ENCODE measurements at places on chromosomes 13 and 19.
A peak's percentile ranks its signal among the peaks of the same experiment; 100 is the strongest.

- no peak for DNase-seq
Observed at GRCh38 chr19:49560358-49560900, 19.9 kb downstream of the NOSIP start.

DNA sequence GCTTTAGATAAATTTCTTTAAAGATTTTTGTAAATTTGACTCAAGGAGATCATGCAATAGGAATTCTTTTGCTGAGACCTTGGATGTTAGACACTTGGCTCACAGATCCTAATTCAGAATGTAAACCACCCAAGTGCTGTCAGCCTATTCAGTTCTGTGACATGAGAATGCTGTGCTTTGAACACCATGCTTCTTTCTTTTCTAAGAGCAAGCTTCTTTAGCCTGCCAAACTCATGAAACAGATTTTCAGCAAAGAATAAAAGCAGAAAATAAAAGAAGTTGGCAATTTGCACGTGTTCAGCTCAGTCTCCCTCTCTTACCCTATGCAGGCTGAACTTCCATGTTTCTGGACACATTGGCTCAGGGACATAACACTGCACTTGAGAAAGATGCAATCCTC is 845.8 kb downstream of the UQCRFS1 start:
- DNase-seq = no peak

GRCh38 chr13:97423300-97424045 is 10.5 kb upstream of the RAP2A start:
- no peak for DNase-seq

GRCh38 chr19:2645826-2646225 is 56.7 kb downstream of the GNG7 start:
- no peak for DNase-seq

- DNase-seq = no peak
Observed at GRCh38 chr19:3336680-3337523, 29.5 kb upstream of the NFIC start.

- DNase-seq = no peak
Observed at GRCh38 chr19:34475026-34475974, 6.3 kb upstream of the WTIP start.

- no peak for DNase-seq
Observed at GRCh38 chr19:14346279-14346678, 35.0 kb upstream of the ADGRE5 start.

GRCh38 chr13:20685092-20685491 is 18.4 kb upstream of the IL17D start:
- no peak for DNase-seq

DNA sequence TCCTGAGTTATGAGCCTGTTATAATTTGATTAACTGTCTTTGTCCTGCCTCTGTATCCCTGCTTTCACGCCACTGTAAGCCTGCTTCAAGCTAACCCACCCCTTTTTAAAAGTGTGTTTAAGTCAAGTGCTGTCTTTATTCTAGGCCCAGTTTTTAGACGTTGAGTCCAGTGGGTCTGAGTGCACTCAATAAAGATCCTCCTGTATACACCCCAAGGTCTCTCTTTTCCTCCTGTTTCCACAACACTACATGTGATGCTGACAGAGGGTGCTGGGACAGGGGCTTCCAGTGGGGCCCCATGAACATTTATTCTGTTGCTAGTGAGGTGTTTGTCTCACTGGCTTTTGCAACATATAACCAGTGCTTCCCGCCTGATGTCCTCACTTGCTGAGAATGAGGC is 6.7 kb upstream of the F2RL3 start:
- no peak for DNase-seq

DNA sequence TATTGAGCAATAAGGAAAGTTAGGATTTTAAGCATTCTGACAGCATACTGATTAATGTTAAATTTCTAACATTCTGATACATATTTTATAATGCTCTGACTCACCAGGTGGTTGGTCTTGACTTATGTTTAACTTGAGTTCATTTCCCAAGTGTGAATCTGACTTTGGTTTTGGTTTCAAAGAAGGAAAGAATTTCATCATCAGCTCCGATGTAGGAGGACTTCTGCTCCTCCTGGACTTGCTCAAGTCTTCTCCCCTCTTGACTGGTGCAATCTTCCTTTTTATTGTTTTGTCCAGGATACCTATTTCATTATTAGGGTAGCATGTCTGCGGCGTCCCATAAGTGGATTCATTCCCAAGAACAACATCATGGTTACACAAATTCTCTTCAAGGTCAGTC is 141.3 kb downstream of the RNF17 start:
- DNase-seq = no peak

- DNase-seq = no peak
Observed at GRCh38 chr19:1102407-1103131, 1.2 kb upstream of the GPX4 start.

DNA sequence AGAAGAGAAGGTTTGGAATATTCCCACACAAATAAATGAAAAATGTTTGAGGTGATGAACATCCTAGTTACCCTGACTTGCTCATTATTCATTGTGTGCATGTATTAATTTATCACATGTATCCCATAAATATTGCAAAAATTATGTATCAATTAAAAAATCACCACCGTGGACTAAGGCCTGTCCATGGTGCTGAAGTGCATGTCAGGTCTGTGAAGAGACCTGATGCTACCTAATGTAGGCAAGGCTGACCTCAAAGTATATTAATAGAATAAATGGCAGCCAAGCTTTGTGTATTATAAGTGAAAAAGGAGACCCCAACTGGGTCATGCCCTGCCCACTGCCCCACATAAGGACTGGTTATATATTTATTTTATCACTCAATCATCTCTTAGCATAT is 34.4 kb upstream of the ZNF835 start:
- DNase-seq = no peak

DNA sequence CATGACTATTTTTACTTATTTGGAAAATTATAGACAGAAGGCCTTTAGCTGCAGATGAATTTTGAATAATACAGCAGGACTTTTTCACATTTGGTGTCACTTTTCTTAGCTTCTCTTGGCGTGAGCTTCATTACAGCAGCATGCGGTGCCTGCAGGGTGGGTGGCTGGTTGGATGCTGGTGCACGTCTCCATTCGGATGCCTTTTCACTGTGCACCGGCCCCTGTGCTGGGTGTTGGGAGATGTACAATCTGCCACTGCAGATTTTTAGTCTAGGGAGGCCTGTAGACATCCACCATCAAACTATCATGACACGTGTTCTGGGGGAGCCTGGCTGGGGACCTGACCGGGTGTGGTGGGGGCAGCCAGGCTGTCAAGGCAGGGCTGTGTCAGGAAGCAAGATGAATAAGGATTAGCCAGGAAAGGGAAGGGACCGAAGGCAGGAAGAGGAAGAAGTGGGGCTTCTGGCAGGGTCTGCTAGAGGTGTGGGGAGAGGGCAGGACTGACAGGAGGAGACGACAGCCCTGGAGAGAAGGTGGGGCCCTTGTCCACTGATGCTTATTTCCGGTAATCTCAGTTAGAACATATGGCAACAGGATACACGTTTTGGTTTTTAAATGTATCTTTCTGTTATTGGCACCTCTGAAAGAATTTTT is 88.8 kb downstream of the ARHGEF7 start:
- DNase-seq = no peak

DNA sequence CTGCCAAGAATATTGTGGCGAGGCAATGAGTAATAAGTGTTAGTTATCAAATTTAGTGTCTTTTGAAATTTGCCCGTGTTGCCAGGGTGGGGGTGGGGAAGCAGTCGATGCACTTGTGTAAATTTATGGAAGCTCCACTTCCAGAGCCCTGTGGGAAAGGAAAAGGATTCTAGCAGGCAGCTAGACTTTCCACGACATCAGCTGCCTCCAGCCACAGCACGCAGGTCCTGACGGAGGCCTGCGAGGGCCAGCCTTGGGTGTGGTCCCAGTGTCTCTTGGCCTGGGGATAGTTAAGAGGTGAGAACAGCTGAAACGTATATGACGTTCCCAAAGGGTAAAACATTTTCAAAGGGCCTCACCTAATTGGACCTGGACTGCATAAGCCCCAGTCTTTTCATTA is 433.0 kb downstream of the TSHZ3 start:
- no peak for DNase-seq

GRCh38 chr13:107373551-107373950 is 805.6 kb upstream of the ARGLU1 start:
- DNase-seq = peak; percentile 23

DNA sequence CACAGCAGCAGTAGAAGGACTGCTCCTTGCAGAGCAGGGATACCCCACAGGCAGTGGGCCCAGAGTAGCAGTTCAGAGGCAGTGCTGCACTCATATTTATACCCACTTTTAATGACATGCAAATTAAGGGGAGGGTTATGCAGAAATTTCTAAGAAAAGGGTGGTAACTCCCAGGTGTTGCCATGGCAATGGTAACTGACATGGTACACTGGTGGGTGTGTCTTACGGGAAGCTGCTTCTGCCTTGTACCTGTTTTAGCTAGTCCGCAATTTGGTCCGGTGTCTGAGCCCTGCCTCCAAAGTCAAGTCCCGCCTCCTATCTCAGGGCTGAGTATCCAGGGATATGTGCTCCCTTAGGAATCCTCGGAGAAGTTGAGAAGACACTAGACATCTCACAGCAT is 79.2 kb upstream of the UQCRFS1 start:
- no peak for DNase-seq

DNA sequence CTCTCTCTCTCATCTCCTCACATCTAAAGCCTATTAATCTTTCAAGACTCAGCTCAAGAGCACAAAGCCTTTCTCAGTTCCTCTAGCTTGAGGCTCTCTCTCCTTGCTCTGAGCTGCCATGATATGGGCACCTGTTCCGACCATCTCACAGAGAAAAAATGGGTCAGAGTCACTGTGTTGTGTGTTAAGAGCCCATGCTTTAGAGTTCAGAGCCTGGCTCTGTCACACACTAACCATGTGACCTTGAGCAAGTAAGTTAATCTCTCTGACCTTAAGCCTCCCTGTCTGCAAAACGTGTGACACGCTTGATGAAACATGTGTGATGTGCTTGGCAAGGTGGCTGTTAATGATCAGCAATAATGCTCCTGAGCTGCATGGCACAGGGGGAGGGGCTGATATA is 245.2 kb downstream of the DLEU7 start:
- no peak for DNase-seq

DNA sequence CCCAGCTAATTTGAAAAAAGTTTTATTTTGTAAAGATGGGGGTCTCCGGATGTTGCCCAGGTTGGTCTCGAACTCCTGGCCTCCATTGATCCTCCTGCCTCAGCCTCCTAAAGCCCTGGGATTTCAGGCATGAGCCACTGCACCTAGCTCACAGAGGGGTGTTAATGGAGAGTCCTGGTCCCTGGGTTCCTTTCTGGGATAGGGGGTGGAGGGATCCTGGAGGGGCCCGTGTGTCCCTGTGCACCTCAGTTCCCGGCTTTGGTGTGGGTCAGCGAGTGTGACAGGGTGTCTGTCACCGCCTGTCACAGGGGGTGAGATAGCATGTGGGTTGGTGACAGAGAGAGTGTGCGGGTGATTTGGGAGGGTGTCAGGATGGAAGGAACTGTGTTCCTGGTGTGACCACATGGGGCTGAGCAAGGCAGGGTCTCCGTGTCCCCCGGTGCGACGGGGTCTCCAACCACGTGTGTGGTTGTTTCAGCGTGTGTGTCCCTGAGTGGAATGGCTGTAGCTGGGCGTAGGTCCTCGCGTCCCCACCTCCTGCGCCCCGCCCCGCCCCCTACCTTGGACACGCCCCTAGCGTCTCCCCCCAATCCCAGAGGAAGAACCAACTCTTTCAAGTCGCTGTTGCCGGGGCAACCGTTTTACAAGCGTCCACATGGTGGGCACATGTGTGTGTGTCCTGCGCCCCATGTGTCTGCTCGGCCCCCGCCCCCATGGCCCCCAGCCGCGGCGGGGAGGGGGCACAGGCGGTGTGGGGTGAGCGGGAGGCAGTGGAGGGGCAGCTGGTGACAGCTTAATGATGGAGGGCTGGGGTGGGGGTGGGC is 2.9 kb upstream of the NRTN start:
- DNase-seq = no peak

DNA sequence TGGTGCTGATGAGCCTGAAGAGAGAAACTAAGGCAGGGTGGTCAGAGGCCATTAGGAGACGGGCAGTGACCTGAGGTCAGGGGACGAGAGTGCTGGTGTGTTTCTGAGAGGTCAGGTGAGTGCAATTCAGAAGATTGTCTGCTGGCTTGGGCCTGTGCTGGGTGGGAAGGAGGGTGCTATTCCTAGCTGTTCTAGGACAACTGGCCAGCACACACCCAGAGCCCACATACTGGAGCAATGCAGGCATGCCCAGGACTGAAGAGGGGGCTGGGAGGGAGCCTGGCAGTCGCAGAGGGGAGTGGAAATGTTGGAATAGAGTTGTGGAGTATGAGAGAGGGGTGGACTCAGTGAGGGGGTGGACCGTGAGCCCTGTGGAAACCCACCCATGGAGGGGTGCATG is 16.5 kb downstream of the ARHGEF7 start:
- DNase-seq = no peak

GRCh38 chr13:41900918-41901317 is 60.0 kb downstream of the VWA8 start:
- no peak for DNase-seq

DNA sequence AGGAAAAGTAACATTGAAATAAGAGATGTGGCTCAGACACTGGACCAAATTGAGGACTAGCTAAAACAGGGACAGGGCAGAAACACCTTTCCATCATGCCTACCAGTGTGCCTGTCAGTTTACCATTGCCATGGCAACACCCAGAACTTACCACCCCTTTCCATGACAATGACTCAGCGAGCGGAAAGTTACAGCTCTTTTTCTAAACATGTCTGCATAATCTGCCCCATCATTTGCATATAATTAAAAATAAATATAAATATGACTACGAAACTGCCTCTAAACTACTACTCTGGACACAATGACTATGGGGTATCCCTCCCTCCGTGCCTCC is 96.0 kb downstream of the UBL3 start:
- no peak for DNase-seq

DNA sequence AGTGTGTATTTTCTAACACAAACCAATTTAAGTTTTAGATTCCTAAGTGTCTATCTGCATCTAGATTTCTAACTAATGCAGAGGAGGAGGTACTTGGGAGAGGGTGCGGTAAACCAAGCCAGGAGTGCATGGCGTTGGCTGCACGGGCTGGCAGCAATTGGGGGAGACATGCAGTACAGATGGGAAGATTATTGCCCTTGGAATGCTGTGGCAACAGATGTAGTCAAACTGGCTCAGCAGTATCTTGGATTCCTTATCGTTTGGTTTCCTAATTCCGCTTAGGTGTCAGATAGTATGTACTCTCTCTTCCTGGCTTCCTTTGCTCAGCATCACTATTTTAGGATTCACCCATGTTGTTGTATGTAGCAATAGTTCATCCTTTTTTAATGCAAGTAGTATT is 29.4 kb upstream of the STK24 start:
- no peak for DNase-seq

GRCh38 chr13:102289606-102290005 is 112.2 kb downstream of the FGF14 start:
- no peak for DNase-seq

- DNase-seq = no peak
Observed at GRCh38 chr13:97715763-97716162, 237.7 kb upstream of the IPO5 start.

GRCh38 chr13:33452873-33453517 is 167.4 kb upstream of the STARD13 start:
- DNase-seq = no peak

- no peak for DNase-seq
Observed at GRCh38 chr13:45537516-45537915, 72.8 kb downstream of the COG3 start.
